ENCODE measurements at places on chromosomes 4 and X. TPM values are rescaled to one million over a fixed set of nuclear protein-coding genes. Genes with fewer than 3 reads are reported as not detected.

DNA sequence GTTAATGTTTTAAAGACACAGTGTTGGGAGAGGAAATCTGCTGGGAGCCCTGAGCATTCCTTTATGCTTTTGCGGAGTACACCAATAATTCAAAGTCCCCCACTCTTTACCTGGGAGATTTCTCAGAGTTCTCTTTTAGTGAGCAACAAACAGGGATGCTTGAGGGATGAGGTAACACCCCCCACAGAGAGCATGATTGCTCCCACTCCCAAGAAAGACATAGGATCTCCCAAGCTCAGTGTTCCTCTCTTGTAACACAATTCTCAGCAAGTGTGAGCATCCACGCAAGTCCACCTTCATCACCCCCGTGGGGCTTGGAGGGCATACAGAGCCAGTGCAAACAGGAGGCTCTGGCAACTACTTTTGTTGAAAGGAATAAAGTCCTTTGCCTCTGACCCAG, 36.1 kb downstream of the GSPT2 start:
- no peak overlapping the region for H3K4me3 ChIP-seq
- H3K27ac ChIP-seq: no peak overlapping the region
- DNase-seq: no peak
- peaks cover 7% of the 10 kb centered on the region for H3K27me3 ChIP-seq
- H3K4me1 ChIP-seq: no peaks in the 10 kb centered on the region
- H3K36me3 ChIP-seq: no peaks in the 10 kb centered on the region

DNA sequence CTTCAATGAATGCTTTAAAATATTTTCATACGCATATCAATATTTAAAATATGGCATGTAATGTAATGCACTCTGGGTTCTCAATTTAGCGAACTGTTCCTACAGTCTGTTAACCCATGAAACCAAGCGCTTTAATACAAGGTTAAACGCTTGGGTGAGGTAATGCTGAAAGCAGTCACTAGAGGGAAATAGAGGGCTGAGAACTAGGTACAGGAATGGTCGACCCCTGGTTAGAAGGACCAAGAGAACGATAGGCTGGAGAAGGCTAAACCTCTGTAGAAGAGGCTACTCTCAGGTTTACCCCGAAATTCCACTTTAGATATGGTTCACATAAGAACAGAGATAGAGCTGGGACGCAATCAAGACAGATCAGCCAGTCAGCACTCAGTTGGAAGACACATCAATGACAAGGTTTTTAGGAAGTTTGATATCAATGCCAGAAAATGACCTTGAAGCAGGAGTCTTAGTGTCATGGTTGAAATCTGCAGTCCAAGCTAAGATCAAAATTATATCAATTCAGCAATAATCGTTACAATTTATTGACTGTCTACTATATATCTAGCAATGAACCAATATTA, 26.9 kb downstream of the ARSJ start:
- no peak for DNase-seq
- no peak overlapping the region for H3K4me3 ChIP-seq
- H3K4me1 ChIP-seq: peaks cover 4% of the 10 kb centered on the region
- H3K27ac ChIP-seq: no peak overlapping the region
- no peaks in the 10 kb centered on the region for H3K36me3 ChIP-seq

DNA sequence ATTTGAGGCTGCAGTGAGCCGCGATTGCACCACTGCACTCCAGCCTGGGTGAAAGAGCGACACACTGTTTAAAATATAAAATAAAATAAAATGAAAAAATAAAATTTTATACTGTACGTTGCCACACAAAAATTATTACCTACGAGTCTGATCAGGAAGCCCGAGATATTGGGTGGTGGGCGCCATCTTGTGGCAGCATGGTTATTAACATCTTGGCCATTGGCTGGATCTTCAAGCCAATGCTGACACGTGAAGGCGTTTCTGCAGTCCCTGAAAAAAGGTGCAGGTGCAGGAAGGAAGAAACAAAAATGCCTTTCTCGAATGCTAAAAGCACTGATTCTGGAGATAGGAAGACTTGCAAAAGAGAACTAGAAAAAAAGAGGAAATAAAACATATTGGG, 4.9 kb upstream of the TLR8 start:
- no peak overlapping the region for H3K27ac ChIP-seq
- H3K4me3 ChIP-seq: no peak overlapping the region
- H3K36me3 ChIP-seq: no peaks in the 10 kb centered on the region

DNA sequence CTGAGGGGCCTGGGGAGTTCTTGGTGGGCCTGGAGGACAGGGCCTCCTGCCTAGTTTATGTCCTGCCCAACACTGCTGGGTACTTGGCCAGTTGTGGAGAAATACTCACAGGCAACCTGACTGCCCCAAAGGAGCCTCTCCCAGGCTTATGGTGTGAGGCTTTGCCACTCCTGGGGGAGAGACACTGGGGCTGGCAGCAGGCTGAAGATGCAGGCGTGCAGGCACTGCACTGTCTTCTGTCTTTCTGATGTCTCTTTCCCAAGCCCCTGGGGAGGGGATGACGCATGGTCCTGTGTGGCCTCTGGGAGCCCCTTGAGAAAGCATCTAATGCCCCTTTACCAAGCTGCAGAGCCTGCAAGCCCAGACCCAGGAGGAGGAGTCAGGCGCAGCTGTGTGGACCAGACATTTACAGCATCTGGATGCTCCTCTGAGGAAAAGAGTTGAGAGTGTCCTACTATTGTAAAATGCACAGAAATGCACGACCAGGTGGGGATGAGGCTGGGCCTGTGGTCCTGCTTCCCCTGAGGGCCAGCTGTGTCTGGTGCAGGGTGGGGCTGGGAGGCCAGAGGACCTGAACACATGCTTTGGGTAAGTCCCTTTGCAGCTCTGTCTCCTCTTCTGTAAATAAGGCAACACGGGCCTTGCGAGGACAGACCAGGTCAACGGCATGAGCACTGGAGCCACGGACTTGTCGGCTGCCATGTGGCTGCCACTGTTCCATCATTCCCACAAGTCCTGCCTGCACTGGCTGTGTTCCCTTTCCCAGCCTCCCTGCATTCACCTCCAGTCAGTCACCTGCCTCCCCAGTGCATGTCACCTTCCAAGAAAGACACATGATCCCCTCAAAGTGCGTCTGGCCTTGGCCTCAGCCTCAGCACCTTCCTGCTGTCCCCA, 8.4 kb downstream of the TMEM271 start:
- H3K4me3 ChIP-seq: no peak overlapping the region
- H3K4me1 ChIP-seq: no peaks in the 10 kb centered on the region
- peaks cover 7% of the 10 kb centered on the region for H3K27me3 ChIP-seq
- H3K36me3 ChIP-seq: peaks cover 3% of the 10 kb centered on the region
- DNase-seq: no peak
- no peak overlapping the region for H3K27ac ChIP-seq

GRCh38 chr4:15293711-15294110, 134.1 kb upstream of the C1QTNF7 start:
- peaks cover 3% of the 10 kb centered on the region for H3K4me1 ChIP-seq
- no peak overlapping the region for H3K27ac ChIP-seq
- H3K4me3 ChIP-seq: no peak overlapping the region
- H3K27me3 ChIP-seq: no peaks in the 10 kb centered on the region

DNA sequence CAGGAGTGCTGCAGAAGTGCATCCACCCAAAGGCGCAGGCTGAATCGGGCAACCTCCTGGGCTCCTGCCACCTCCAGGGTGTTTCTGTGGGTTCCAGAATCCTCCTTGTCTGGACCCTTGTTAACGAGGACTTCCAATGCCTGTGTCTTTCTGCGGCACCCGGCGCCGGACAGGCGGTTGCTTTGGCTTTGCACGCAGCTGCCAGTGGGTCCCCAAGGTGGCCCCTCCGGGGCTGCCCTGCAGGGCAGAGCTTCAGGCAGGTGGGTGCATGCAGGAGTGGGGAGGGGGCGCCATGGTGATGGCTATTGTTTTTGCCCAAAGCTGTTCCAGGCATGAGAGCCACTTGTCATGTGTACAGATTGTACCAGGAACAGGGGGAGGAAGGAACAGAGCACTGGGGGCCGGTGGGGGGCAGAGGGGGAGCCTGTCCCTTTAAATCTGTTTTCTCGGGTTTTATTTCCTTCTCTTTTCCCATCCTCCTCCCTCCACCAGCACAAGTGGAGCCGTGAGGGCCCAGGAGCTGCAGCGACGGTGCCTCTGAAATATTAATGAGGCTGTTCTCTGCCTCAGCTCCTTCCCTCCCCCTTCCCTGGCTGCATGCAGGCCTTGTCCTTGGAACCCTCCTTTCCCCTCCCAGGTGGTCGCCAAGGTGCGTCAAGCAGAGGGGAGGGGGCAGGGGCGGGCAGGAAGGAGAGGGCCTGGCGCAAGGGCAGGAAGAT, 13.1 kb downstream of the ATP2B3 start:
- H3K36me3 ChIP-seq: no peaks in the 10 kb centered on the region
- no peak overlapping the region for H3K4me3 ChIP-seq
- H3K27ac ChIP-seq: no peak overlapping the region
- DNase-seq: no peak
- no peaks in the 10 kb centered on the region for H3K4me1 ChIP-seq

- no peak overlapping the region for H3K4me3 ChIP-seq
- H3K36me3 ChIP-seq: no peaks in the 10 kb centered on the region
- no peaks in the 10 kb centered on the region for H3K4me1 ChIP-seq
- peaks cover 12% of the 10 kb centered on the region for H3K27me3 ChIP-seq
- no peak for DNase-seq
These were observed 44.6 kb upstream of the FGFBP2 start for GRCh38 chr4:16007471-16008095.

- H3K4me3 ChIP-seq: no peak overlapping the region
- H3K27me3 ChIP-seq: no peaks in the 10 kb centered on the region
- no peak for DNase-seq
- H3K36me3 ChIP-seq: peaks cover 24% of the 10 kb centered on the region
These were observed 19.6 kb downstream of the NSDHL start for GRCh38 chrX:152850465-152850864.

- no peaks in the 10 kb centered on the region for H3K36me3 ChIP-seq
- no peak overlapping the region for H3K4me3 ChIP-seq
- DNase-seq: no peak
- no peak overlapping the region for H3K27ac ChIP-seq
- no peaks in the 10 kb centered on the region for H3K4me1 ChIP-seq
These were observed 36.9 kb upstream of the TENM3 start for GRCh38 chr4:182206266-182206665.

GRCh38 chr4:171582961-171583581, 230.1 kb upstream of the GALNTL6 start:
- no peak overlapping the region for H3K27ac ChIP-seq
- H3K36me3 ChIP-seq: no peaks in the 10 kb centered on the region
- no peaks in the 10 kb centered on the region for H3K4me1 ChIP-seq
- no peak overlapping the region for H3K4me3 ChIP-seq
- no peak for DNase-seq
- no peaks in the 10 kb centered on the region for H3K27me3 ChIP-seq

- H3K27me3 ChIP-seq: no peaks in the 10 kb centered on the region
- no peaks in the 10 kb centered on the region for H3K4me1 ChIP-seq
- H3K36me3 ChIP-seq: peaks cover 2% of the 10 kb centered on the region
- DNase-seq: no peak
- no peak overlapping the region for H3K4me3 ChIP-seq
These were observed 14.6 kb upstream of the FMR1 start for GRCh38 chrX:147897117-147897516.

- H3K36me3 ChIP-seq: no peaks in the 10 kb centered on the region
- no peak overlapping the region for H3K27ac ChIP-seq
- H3K4me3 ChIP-seq: no peak overlapping the region
- H3K4me1 ChIP-seq: no peaks in the 10 kb centered on the region
- no peaks in the 10 kb centered on the region for H3K27me3 ChIP-seq
- no peak for DNase-seq
These were observed 288.0 kb upstream of the SFRP2 start for GRCh38 chr4:154076921-154077320.

- H3K4me1 ChIP-seq: no peaks in the 10 kb centered on the region
- DNase-seq: no peak
These were observed 31.4 kb upstream of the SLC25A31 start for GRCh38 chr4:127698789-127699200.

GRCh38 chrX:94743478-94743877, 1069.5 kb downstream of the FAM133A start:
- no peaks in the 10 kb centered on the region for H3K36me3 ChIP-seq
- no peaks in the 10 kb centered on the region for H3K27me3 ChIP-seq
- H3K4me1 ChIP-seq: peaks cover 2% of the 10 kb centered on the region

- H3K4me3 ChIP-seq: peak overlapping the region; percentile 88
- H3K4me1 ChIP-seq: peaks cover 28% of the 10 kb centered on the region
- peak; percentile 32 for DNase-seq
- H3K27ac ChIP-seq: peak overlapping the region; percentile 44
- H3K27me3 ChIP-seq: peaks cover 75% of the 10 kb centered on the region
- peaks cover 2% of the 10 kb centered on the region for H3K36me3 ChIP-seq
These were observed 111.0 kb downstream of the DHX15 start for GRCh38 chr4:24473309-24473721.

DNA sequence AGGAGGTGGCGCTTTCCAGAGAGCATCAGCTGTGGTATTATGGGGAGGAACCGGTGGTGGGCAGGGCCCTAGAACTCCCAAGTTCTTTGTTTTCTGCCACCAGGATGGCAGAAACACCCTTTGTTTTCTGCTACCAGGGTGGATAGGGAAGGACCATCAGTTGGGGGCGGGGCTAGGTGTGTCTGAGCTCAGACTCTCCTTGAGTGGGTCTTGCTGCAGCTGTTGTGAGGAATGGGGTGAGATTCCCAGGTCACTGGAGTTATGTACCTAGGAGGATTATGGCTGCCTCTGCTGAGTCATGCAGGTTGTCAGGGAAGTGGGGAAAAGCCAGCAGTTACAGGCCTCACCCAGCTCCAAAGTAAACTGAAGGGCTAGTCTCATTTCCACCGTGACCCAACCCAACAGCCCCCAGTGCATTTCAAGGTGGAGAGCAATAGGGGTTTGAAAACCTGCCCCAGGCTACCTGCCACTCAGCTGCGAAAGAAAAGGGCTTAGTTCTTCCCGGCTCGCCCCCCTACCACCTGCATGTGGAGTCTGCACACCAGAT, 167.8 kb upstream of the FAM241A start:
- H3K36me3 ChIP-seq: no peaks in the 10 kb centered on the region
- no peak for DNase-seq
- H3K4me1 ChIP-seq: no peaks in the 10 kb centered on the region
- H3K27ac ChIP-seq: no peak overlapping the region

DNA sequence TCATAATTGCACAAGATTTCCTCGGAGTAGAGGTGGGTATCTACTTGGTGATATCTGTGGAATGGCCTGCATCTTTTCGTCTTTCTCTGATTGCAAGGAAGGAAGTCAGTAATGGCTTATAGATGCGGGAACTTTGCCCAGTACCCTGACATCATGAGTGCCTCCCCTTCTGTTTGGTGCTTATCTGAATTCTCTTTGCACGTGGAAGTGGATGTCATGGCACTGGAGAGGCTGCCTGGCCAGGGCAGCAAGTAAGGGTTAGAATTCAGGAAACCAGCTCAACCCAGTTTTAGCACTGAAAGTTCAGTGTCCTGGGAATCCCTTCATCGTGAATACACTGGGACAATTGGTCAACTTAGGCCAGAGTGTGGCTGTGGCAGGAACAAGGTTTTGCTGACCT, 83.5 kb upstream of the RAPGEF2 start:
- no peak for DNase-seq
- H3K36me3 ChIP-seq: no peaks in the 10 kb centered on the region
- H3K27ac ChIP-seq: no peak overlapping the region
- H3K27me3 ChIP-seq: peaks cover 4% of the 10 kb centered on the region
- no peaks in the 10 kb centered on the region for H3K4me1 ChIP-seq
- no peak overlapping the region for H3K4me3 ChIP-seq

GRCh38 chr4:151922306-151922705, 161.5 kb upstream of the GATB start:
- H3K4me3 ChIP-seq: no peak overlapping the region
- H3K4me1 ChIP-seq: peaks cover 3% of the 10 kb centered on the region
- no peaks in the 10 kb centered on the region for H3K36me3 ChIP-seq
- no peak for DNase-seq
- H3K27me3 ChIP-seq: no peaks in the 10 kb centered on the region
- H3K27ac ChIP-seq: no peak overlapping the region

MAGEA11 gene
- total RNA-seq: not detected

P2RY8 gene
- 87.6 TPM for total RNA-seq

ELK1 gene
- 54.5 TPM for total RNA-seq

PRR32 gene
- total RNA-seq: not detected

TCEAL2 gene
- not detected for total RNA-seq

TACR3 gene
- total RNA-seq: not detected

TRIM75 gene
- not detected for total RNA-seq

SPANXD gene
- total RNA-seq: not detected

S100G gene
- not detected for total RNA-seq

Measured in activated naive CD8-positive, alpha-beta T cell treated with anti-CD3 and anti-CD28 coated beads, Interleukin-2, amount 10 ng/mL, durations not matched to agents 7 days and 5 days (primary cell).